CD4-positive, alpha-beta T cell treated with Interferon alpha-2 for 1 hour (primary cell): ENCODE measurements at places on chromosomes 16 and 17.

- DNase-seq: no peak
Measured at GRCh38 chr16:25045696-25046381, 30.7 kb upstream of the ARHGAP17 start.

GRCh38 chr16:82481455-82481854, 145.3 kb upstream of the CDH13 start:
- no peak for DNase-seq

- DNase-seq: no peak
Measured at GRCh38 chr17:56020369-56020768, 132.9 kb upstream of the ANKFN1 start.

GRCh38 chr16:86353948-86354347, 156.4 kb upstream of the FOXF1 start:
- no peak for DNase-seq

GRCh38 chr17:82234211-82235055, 5.6 kb downstream of the SLC16A3 start:
- no peak for DNase-seq

DNA sequence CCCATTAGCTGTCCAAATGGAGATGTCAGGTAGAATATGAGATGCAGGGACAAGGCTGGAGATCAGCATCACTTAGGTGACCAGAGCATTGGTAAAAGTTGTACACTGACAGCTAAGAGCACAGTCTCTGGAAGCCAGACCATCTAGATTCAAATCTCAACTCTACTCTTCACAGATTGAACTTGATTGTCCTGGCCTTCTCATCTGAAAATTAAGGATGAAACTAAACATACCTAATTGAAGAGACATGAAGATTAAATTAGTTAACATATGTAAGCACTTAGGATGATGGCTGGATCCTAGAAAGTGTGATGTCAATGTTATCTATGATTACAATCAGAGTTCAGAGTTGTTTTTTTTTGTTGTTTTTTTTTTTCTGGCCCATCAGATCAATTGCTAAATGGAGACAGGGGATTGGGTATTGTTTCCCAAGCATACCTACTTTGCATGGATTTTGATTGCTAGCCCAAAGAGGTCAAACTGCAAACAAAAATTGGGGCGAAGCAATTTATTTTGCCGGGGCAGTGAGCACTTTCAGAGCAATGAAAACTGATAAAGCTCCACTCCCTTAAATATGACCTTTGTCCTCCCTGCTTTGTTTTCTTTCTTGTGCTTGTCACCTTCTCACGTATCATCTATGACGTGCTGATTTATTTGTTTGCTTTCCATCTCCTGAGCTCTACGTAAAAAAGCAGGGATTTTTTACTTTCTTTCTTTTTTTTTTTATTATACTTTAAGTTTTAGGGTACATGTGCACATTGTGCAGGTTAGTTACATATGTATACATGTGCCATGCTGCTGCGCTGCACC, 217.6 kb upstream of the CPHXL start:
- no peak for DNase-seq

GRCh38 chr16:68529931-68530701, 9.0 kb upstream of the ZFP90 start:
- peak; percentile 88 for DNase-seq

DNA sequence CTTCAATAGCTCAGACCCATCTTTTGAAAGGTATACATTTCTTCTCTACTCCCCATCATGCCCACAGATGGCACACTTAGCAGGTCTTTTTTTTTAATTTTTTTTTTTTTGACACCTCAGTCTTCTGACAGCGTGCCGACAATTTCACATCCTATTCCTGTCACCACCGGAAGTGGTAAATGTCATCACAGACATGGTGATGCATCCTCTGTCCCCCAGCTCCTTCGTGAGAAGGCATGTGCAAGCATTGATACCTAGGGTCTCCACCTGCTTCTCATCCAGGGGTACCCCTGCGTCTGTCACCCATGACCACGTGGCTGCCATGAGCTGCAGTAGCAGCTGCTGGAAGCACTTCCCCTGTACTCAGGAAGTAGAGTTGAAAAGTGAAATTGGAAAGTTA, 35.6 kb downstream of the ELAC2 start:
- peak; percentile 39 for DNase-seq

DNA sequence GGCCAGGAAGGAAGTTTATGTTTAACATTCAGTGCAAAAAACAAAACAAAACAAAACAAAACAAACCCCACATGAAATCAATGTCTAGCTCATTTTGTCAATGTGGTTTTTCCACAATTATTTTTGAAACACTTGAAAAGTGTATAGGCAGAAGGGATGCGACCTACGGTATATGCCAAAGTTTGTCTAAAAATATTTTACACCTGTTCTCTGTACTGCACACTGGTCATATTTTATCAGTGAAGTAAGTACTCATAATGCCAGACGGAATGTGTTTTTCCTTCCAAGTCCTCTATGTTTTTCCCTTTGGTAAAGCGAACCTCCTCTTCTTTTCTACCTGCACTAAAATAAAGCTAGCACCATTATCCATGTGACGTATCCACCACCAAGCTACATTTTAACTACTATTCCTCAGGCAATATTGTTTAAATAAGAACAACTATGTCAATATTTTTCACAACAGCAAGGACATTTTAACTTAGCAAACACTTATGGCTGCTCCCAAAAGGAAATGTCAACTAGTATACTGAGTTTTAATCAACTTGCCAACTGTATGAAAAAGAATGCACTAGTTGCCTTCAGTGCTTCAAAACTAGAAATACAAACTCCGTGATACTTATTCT, 10.3 kb downstream of the TOB1 start:
- no peak for DNase-seq

DNA sequence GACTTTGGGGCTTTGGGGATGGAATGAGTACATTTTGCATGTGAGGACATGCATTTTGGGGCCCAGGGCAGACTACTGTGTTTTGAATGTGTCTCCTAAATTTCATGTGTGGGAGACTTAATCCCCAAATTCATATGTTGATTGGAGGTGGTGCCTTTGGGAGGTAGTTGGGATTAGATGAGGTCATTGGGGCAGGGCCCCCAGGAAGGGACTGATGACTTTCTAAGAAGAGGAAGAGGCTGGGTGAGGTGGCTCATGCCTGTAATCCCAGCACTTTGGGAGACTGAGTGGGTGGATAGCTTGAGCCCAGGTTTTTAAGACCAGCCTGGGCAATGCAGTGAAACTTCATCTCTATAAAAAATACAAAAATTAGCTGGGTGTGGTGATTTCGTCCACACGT, 42.8 kb upstream of the RAI1 start:
- DNase-seq: no peak

DNA sequence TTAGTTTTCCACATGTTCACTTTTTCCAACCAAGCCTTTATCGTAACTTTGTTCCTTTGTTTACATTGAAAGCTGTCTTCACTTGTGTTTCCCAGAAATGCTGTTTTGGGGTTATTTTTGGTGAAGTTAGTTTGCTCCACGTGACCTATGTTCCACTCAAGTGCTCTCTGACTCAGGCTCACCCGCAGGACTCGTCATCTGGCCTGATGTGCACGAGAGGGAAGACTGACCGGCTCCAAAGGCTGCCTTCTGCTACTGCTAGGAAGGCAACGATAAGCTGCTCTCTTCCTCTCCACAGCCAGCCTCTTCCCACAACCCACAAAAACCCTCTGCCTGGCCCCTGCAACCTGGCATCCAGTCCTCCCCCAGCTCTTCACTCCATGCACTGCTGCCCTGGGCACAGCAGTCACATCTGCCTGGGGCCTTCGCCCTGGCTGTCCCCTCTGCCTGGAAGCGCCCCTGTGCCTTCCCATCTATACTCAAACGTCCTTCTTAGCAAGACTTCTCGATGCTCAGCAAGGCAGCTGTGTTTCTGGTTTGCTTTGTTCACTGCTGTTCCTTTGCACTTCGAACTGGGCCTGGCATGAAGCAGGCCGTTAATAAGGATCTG, 28.0 kb downstream of the ZCCHC14 start:
- DNase-seq: peak; percentile 24

DNA sequence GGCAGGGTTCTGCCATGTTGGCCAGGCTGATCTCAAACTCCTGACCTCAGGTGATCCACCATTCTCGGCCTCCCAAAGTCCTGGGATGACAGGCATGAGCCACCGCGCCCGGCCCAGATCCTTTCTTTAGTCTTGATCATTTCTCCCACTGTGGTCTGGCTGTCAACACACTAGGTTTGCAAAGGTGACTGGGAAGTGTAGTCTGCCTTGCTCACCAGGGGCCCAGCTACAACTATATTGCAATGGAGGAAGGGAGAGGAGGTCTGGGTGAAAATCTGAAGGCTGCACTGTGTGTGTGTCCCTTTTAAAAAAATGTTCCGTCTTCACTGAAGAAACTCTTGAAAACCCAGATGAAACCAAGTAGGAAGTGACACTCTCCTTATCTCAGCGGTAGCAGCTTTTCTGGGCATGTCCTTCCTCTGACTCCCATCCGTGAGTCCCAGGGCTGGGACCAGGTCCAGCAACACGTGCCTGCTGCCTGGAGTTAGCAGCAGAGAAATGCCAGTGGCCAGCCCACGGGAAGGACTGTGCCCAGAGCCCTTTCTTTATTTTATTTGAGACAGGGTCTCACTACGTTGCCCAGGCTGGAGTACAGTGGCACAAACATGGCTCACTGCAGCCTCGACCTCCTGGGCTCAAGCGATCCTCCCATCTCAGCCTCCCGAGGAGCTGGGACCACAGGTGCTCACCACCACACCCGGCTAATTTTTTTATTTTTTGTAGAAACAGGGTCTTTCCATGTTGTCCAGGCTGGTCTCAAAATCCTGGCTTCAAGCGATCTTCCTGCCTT, 17.8 kb upstream of the KIF19 start:
- no peak for DNase-seq

GRCh38 chr17:39527220-39527813, 66.0 kb downstream of the CDK12 start:
- DNase-seq: no peak

DNA sequence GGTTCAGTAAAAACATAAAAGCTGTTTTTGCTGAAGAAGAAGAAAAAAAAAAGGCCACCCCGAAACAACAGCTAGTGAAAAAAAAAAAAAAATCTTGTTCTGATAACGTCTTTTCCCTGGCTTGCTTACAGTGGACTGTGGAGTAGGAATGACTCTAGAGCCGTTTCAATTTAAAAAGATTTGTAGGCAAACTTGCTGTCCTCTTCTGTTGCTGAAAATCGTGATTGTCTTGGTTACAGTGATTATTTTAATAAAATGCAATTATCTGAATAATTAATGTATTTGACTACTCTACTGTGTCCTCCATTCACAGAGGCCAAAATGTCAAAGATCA, 190.6 kb upstream of the TBX2 start:
- DNase-seq: no peak

DNA sequence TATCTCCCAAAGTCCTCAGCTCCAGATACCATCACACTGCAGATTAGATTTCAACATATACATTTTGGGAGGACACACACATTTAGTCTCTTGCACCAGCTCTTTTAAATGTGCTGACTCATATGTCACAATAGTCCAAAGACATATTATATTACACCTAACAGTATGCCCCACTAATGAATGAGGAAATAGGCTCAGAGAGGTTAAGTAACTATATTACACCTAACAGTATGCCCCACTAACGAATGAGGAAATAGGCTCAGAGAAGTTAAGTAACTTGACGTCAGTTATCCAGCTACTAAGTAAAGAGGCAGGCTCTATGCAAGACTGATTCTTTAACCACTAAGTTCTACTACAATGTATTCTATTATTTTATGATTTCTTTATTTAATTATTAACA, 9.7 kb downstream of the IRX6 start:
- no peak for DNase-seq

DNA sequence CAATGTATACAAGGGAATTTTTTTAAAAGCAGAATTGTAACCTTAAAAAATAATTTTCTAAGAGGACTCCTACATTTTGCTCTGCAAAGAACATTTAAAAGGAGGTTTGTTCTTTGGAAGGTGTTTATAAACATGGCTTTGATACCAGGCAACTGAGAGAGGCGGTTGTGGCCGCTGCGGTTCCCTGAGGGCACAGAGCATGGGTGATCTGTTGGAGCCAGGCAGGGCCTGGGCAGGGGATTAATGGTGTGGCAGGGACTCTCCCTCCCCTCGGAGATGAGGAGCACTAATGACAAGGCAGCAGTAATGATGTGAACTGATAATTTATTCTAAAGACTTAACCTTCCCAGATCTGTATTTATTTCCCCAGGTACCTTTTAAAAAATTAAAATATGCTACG, 65.4 kb downstream of the WWP2 start:
- DNase-seq: no peak

GRCh38 chr17:76897023-76897422, 28.8 kb downstream of the MGAT5B start:
- DNase-seq: no peak

DNA sequence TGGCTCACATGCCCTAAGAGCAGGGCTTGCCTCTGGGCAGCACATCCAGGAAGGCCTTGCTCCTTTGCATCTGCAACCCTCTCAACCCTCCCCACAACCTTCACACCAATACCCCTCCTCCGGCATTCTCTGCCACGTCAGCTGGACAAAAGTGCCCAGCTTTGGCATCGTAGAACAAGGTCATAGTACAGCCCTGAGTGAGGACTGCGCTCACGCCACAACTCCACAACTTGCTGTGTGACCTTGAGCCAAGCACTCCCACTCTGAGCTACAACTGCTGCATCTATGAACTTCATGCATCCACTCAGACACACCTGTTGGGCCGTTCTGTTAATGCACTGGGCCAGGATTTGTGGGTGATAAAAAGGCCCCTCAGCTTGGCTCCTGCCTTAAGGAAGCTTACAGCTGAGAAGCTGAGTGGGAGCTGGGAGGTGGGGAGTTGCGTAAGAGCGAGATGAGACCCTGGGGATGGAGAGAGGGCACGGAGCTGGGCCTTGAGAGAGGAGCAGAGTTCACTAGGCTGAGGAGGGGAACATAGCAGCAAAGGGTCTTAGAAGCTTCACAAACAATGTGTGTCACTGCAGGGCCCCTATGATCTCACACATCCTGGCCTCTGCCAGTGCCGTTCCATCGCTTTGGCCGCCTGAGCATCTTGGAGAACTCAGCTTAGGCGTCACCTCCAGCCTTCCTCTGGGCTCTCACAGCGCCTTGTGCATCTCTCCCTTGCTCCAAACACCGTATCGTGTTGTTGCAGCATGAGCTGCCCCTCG, 8.6 kb upstream of the MRC2 start:
- no peak for DNase-seq

DNA sequence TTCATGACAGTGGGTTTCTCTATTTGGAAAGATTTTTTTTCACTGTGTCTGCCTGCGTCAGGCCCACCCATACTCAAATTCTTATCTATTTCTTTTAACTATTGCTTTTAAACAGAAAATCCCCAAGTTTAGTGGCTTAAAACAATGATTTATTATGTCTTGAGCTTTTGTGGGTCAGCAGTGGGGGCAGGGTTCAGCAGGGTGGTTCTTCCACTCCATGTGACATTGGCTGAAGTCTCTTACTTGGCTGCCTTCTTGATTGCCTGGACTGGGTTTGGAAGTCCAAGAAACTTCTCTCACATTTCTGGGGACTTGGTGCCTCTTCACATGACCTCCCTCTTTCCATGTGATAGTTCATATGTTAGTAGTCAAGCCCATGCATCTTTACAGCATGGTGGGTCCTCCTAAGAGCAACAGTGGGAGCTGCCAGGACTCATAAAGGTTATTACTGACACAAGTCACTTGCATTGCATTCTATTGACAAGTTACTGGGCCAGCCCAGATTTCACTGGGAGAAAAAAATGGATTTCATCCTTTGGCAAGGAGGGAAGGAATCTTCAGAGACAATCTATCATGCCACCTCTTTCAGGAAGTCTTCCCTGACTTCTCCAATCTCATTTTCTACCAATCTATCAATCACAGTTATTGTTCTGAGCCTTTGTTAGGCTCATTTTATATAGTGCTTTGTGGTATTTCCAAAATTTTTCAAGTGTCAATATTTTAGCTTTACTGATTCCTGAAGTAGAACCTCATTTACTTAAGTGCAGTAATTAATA, 436.1 kb downstream of the XYLT1 start:
- no peak for DNase-seq
